ENCODE measurements at places on chromosomes 12 and 14.

DNA sequence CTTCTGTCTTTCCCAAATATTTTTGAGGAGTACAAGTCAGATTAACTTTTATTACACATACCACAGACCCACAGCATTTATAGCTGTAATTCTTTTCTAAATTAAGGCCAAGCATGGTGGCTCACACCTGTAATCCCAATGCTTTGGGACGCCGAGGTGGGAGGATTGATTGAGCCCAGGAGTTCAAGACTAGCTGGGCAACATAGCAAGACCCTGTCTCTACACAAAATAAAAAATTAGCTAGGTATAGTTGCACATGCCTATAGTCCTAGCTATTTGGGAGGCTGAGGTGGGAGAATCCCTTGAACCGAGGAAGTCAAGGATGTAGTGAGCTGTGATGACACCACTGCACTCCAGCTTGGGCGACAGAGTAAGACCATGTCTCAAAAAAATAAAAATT, 7.0 kb downstream of the DUSP16 start:
- no peak for DNase-seq

- DNase-seq: peak; percentile 67
These were observed 3.3 kb upstream of the POP5 start for GRCh38 chr12:120584343-120585149.

GRCh38 chr14:79274641-79275291, 936.5 kb downstream of the DIO2 start:
- DNase-seq: no peak

- no peak for DNase-seq
These were observed 10.8 kb downstream of the RBM19 start for GRCh38 chr12:113955109-113955970.

DNA sequence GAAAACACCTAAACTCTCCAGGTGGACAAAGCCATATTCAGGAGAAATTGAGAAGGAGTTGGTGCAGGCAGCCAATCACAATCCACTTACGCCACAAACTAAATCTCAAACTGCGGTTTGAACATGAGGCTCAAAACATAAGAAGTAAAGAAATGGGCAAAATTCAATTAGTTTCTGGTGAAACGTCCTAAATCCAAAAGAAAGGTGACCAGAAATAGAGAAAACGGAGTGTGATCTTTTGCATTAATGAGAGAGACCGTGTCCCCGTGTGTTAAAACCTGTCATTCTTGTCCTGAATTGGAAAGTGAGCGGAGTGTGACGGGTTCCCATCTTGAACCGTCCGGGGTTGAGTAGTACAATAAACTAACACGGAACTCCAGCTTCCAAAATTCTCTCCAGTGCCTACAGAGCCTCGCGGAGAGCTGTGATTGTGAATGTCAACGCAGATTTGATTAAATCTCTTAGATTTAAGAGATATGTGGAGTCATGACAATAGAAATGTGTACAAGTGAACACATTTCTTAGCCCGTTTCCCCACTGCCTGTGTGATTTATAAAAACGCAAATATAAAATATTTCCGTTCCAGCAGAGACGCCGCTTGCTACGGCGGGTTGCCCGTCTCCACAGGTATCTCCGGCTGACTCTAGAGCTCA, 595 bp upstream of the METAP2 start:
- peak; percentile 56 for DNase-seq

GRCh38 chr14:68878908-68879307, 86.0 kb upstream of the ZFP36L1 start:
- DNase-seq: no peak

GRCh38 chr12:116887244-116887643, 6.0 kb upstream of the HRK start:
- no peak for DNase-seq

DNA sequence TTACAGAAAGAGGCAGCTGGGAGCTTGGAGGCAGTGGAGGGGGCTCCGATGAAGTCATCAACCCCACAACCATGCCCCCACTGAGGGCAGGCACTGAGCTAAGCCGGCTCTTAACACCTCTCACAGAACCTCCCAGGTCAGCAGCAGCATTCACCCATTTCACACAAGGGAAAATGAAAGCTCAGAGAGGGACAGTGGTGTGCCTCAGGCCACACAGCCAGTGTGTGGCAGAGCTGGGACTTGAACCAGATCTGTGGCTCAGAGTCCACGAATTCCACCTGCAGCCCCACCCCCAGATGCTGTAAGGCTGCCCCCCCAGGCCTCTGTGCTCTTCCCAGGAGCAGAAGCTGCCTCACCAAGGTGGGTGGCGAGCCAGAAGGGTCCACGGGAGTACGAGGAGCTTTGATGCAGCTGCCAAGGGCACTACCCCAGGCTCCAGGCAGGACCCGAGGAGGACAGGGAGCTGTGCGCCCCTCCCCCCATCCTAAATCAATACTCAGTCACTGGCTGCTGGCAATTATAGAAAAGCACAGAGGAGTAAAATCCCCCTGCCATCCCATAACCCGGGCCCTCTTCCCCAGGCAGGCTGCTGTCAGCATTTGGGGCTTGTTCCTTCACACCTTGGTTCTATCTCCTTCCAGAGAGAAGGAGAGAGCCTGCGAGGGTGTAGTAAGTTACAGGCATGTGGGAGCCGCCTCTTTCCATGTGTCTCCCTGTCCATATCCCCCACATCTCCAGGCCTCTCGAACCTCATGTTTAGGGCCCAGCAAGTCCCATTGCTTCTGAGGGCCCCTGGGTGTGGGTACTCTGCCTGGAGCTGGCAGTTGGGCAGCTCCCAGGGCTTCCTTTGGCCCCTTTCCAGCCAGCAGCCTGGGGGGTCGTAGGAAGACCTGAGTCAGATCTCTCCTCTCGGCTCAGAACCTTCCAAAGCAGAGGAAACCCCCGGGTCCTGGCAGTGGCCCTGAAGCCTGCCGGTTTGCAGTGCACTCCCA, 47.6 kb downstream of the FAM222A start:
- no peak for DNase-seq

DNA sequence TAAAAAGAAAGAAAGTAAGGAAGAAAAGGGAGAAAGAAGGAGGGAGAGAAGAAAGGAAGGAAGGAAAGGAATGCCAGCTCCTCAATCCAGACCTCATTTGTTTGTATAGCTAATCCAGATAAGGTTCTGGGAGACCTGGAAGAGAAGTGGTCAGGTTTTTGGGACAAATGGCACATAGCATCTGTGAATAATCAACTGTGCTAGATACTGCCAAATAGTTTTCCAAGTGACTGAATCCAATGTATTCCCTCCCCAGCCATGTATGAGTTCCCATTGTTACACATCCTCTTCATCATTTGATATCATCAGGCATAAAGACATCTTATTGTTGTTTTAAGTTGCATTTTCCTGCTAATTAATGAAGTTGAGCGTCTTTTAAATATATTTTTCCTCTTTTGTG, 18.6 kb upstream of the PTGR2 start:
- no peak for DNase-seq

DNA sequence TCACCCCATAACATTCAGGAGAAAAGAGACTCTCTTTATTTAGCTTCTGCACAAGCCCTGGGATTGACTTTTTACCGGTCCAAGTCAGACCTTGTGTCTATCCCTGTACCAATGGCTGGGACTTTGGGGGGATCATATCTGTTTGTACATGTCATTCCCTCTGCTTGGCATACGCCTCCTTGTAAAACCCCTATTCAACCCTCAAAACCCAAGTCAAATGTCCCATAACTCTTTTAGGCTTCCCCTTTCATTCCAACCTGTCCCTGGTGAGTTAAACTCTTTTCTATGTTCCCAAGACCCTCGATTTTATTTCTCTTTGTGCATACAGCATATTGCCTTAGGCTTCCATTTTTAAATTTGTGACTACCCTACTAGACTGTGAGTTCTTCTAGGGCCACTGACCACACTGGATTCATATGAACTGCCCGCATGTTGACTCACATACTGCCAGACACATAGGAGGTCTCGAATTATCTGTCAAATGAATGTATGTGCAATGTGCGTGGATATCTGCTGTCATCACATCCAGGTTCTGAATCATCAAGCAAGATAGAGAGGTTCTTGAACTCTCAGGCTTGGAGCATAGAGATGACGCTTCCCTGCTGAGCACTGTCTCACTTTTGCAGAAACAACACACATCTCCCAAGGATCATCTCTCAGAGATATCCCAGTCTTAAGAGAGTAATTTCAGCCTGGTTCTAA, 548.6 kb upstream of the TBX3 start:
- DNase-seq: no peak

- DNase-seq: no peak
These were observed 9.2 kb downstream of the MED21 start for GRCh38 chr12:27031531-27031930.

DNA sequence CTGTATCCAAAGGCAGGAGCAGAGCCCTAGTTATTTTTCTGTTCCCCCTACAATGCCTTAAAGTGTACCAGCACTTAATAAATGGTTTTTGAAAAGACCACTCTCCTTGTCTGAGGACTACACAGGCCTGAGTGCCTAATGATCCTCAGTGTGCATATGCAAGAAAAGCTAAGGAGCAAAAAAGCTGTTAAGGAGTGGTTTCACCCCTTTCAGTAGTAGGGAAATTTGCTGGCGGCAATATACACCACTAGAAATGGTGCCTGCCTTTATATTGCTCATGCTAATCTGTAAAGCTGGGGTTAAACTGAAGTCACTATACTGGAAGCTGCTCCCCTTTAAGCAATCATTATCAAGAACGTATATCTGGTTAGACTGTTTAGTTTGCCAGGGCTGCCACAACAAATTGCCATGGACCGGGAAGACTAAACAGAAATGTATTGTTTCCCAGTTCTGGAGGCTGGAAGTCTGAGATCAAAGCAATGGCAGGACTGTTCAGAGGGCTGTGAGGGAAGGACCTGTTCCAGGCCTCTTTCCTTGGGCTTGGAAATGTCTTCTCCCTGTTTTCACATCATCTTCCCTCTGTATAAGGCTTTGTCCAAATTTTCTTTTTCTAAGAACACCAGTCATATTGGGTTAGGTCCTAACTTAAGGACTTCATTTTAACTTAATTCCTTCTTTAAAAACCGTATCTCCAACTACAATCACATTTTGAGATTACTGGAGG, 30.2 kb downstream of the PRDM4 start:
- no peak for DNase-seq

DNA sequence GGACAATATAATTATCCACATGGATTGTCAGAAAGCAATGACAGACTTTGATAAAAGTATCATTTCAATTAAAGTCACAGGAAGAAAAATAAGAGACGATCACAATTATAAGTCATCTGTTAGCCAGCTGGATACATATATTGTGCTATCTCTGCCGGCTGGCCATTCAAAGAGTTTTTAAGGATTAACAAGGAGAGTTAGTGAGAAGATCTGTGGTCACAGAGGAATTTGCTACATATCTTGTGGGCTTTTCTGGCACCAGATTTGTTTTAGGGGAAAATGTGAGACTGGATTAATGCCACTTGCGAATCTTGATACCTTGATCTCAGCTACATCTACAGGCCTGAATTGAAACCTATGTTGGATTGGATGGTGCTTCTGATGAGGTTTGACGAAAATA, 90.9 kb upstream of the MANSC4 start:
- no peak for DNase-seq

- DNase-seq: no peak
These were observed 361.6 kb downstream of the AEBP2 start for GRCh38 chr12:19800884-19801283.

- no peak for DNase-seq
These were observed 88.2 kb downstream of the TBC1D30 start for GRCh38 chr12:64912516-64913255.

- DNase-seq: no peak
These were observed 85.4 kb upstream of the HIF1A start for GRCh38 chr14:61609884-61610283.

DNA sequence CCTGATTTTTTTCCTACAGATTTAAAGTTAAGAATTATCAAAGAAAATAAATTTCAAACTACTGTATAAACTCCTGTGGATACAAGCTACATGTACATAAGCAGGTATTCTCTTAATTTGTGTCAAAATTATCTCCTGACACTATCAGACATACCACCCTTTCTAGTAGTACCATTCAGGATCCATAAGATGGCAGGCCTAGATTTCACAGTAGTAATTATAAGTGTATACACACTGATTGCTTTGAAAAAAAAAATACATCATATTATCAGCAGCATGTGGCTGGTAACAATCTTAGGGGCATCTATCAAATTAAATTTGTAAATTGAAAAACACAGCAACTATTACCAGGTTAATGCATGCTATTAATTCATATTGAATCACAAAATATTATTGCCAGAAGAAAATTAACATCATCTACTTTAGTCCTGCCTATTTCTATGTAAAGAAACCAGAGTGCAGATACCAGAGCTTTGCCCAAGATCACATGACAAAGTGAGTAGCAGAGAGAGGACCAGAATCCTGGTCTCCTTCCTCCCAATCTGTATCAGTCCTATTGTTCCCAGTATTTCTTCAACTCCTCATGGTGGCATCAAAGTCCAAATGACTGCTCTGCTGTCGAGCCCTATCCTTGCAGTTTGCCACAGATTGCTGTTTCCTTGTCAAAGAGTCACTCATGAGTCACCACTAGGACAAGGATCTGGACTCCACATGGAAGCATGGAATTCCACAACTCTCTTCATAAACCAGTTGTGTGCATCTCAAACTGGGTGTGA, 27.7 kb upstream of the CALM1 start:
- DNase-seq: no peak

GRCh38 chr12:27505109-27505508, 18.9 kb upstream of the PPFIBP1 start:
- no peak for DNase-seq

All from HAP-1 (cell line).